Muscle of leg (tissue), 16 donors: ENCODE measurements at places on chromosomes 12 and 14. TPM values are rescaled to one million over a fixed set of nuclear protein-coding genes. Genes with fewer than 3 reads are reported as not detected.

DNA sequence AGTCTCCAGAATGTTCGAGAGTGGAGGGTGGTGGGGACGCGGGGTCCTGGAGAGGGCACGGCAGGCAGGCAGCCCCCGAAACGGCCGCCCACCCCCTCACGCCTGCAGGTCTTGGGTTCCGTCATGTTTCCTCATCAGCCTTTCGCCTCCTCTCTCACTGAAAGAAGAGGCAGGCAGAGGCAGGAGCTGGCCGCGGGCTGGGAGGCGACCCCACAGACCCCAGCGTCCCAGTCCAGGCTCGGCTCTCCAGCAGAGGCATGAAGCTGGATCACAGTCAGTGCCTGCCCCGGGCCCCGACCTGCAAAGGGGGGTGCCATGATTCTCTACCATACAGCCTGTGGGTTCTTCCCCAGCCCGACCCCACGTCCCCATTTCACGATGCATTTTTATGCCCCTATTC lies 13.4 kb downstream of the GALNT9 start:
- H3K4me1 ChIP-seq = no peaks in the 10 kb centered on the region
- H3K27ac ChIP-seq = no peak overlapping the region
- no peaks in the 10 kb centered on the region for H3K36me3 ChIP-seq
- no peak for DNase-seq

- H3K4me3 ChIP-seq = no peak overlapping the region
- DNase-seq = no peak
Measured at GRCh38 chr14:79363291-79363690, 848.0 kb downstream of the DIO2 start.

The C12orf50 gene
- 0.09 TPM for total RNA-seq

- no peak overlapping the region for H3K27ac ChIP-seq
- DNase-seq = no peak
- peaks cover 4% of the 10 kb centered on the region for H3K27me3 ChIP-seq
- H3K36me3 ChIP-seq = no peaks in the 10 kb centered on the region
Measured at GRCh38 chr14:65776193-65776852, 363.8 kb downstream of the FUT8 start.

The GPR84 gene
- not detected for total RNA-seq

DNA sequence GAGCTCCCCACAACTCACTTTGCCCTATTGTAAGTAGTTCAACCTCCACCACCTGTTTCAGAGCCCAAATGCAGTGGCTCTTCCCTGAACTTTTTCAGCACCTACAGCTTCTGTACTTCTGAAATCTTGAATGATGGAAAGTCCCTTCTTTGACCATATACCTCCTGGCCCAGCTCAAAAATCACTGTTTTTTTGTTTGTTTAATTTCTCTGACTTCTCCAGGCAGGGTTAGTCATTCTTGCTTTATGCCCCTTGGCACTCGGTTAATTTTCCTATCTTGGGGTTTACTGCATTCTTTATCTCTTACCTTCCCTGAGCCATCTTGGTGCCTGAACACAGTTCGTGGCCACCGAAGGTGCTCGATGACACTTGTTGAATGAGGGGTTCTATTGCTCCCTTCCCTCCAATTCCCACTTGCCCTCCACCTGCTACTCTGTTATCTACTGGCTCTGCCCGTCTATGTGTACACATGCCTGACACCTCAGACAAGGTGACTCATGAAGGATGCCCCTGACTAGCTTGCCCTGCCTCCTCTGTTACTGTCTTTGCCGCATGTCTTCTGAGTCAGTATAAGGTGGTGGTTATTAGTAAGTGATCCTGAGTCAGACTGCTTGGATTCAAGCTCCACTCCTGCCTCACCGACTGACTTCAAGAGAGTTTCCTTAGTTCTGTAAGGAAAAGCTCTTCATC lies 4.4 kb downstream of the AMHR2 start:
- no peak overlapping the region for H3K27ac ChIP-seq
- H3K4me3 ChIP-seq = no peak overlapping the region
- no peaks in the 10 kb centered on the region for H3K4me1 ChIP-seq
- no peaks in the 10 kb centered on the region for H3K36me3 ChIP-seq
- no peaks in the 10 kb centered on the region for H3K27me3 ChIP-seq

- no peak overlapping the region for H3K4me3 ChIP-seq
- no peaks in the 10 kb centered on the region for H3K4me1 ChIP-seq
- H3K27me3 ChIP-seq = no peaks in the 10 kb centered on the region
- DNase-seq = no peak
Measured at GRCh38 chr12:88624911-88625310, 44.6 kb upstream of the KITLG start.
